ENCODE measurements at places on chromosomes 2 and 18.

GRCh38 chr2:112791693-112792230 is 7.5 kb upstream of the IL1A start:
- DNase-seq: no peak

- DNase-seq: no peak
Measured at GRCh38 chr2:206728277-206729199, 10.3 kb upstream of the DYTN start.

GRCh38 chr2:118611691-118612090 is 235.8 kb downstream of the EN1 start:
- DNase-seq: no peak

DNA sequence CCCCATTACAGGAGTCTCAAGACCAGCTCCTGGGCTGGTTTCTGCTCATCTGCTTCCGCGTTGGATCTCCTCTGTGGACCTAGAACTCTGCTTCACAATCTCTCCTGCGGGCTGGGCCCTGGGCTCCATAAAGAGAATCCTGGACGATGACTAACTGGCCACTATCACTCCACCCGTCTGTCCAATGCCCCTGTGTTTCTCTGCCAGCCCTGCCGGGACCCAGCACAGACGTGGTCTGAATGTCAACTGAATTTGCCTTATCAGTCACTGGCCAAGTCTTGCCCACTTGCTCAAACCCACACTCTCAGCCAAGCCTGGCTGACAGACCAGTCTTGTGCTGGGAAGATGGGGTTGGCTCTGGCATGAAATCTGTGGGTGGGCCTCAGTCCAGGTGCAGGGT is 17.4 kb downstream of the KIF3C start:
- no peak for DNase-seq

DNA sequence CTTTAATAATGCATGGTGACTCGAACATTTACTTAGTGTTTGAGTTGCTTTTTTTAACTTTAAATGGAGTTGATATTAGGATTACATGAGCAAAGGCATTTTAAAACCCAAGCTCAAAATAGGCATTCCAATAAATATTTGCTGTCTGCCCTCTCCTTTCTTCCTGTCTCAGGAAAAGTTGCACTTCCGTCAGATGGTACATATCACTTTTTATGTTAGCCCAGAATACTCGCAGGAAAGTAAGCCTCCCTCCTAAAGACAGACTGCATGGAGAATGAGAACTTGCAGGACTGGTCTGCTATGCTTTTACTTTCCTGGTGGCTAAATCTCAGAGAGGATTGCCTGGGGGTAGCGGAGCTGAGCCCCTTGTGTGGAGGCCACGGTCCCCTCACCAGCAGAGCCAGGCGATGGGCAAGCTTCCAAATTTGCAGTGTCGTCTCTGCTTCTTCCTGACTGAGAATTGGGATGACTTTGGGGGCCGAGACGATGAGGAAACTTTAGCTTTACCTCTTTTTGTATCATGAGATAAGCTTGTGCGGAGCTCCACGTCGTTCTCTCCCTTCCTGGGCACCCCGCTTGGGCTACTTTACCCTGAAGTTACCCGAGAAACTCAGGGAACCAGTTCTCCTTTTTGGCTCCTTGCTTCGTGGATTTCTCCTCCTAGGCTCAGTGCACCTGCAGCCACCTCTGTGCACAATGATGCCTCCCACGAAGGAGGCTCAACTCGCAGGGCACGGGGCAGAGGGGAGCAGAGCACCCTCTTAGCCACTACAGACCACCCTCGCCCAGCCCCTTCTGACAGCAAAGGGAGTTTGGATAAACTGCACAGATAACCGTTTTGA is 223.3 kb downstream of the SH3RF3 start:
- DNase-seq: no peak

GRCh38 chr2:237699870-237700511 is 72.6 kb downstream of the LRRFIP1 start:
- DNase-seq: no peak

- DNase-seq: no peak
Measured at GRCh38 chr2:43019536-43020183, 206.7 kb downstream of the ZFP36L2 start.

DNA sequence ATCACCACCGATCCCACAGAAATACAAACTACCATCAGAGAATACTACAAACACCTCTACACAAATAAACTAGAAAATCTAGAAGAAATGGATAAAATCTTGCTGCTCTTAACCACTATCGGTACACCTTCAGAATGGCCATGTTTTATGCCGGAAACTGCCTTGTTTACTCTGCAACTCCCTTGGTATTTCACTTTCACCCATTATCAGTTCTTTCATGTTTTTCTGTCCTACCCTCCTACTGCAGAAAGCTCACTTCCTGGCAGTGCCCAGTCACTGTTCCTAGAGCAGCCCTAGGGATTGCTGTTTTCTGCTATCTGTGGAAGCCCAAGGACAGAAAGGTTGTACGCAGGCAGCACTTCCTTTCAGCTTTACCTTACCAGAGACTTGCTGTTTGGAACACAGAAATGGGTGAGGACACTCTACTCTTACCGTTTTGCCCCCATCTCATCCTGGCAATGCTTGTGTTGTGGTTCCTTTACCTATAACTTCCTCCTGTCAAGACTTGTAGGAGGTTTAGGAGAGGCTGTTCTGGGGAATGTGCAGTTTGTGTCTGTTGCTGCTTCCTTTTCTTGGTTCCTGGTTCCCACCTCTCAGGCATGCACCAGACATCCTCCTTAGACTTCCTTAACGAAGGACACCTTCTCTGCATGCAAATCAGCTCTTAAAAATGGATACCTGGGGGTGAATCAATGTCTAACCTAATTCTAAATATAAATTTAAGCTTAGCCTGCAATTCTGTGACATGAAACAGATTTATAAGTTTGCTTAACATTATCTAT is 394.4 kb downstream of the SPAG16 start:
- no peak for DNase-seq

GRCh38 chr2:114001937-114002336 is 112.0 kb downstream of the ACTR3 start:
- DNase-seq: no peak

DNA sequence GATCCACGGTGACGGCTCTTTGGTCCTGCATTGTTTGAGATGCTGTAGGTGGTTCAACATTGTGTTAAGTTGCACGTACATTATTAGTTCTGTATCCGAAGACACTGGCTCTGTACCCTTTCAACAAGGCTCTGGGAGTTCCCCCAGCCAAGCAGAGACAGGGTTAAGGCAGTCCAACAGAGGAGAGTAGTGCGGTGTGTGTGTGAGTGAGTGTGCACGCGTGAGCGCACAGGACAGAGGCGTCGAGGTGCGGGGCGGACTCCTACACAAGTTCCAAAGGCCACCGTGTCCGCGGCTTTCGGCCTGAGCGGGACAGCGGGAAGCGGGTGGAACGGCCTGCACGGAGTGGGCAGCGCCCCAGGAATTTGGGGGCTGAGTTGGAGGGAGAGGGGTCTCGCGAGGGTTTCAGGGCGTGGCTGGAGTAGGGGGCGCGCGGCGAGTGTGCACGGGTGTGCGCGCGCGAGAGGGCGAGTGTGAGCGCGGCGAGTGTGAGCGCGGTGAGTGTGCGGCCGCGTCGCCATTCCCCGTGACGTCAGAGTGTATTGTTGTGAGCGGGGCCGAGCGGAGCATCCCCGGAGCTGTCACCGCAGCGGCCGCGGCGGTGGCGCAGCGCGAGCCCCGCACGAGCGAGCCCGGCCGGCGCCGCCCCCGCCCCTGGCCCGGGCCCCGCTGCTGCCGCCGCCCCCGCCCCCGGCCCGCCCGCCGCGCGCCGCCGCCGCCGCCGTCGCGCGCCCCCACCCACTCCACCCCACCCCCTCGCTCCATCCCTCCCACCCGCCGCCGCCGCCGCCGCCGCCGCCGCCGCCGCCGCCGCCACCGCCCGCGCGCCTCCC is at the start of gene ASXL3:
Gene ASXL3 (plus strand): TSS at position 535 of the 833 bp plus-strand sequence. CDS start 413 bp downstream, outside the sequence.
- no peak for DNase-seq

DNA sequence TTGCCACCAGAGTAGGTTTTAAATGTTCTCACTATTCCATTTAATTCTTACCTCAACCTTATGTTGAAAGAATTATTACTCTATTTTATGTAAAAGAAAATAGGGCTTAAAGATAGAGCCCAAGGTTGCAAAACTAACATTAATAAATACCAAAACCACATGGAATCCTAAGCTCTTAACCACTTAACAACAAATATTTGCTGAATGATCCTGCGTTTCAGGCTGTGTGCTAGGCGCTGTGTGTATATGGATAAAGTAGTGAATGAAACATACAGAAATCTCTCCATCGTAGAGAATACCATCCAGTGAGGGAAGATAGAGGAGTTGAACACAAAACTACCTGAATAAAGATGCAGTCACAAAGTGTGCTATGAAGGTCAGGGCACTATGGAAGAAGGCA is 485.1 kb downstream of the THSD7B start:
- DNase-seq: no peak

- DNase-seq: no peak
Measured at GRCh38 chr2:135162377-135162776, 110.3 kb downstream of the RAB3GAP1 start.

- DNase-seq: no peak
Measured at GRCh38 chr2:160051371-160051800, 11.0 kb downstream of the PLA2R1 start.

GRCh38 chr2:241340631-241341163 is 15.4 kb upstream of the FARP2 start:
- no peak for DNase-seq

DNA sequence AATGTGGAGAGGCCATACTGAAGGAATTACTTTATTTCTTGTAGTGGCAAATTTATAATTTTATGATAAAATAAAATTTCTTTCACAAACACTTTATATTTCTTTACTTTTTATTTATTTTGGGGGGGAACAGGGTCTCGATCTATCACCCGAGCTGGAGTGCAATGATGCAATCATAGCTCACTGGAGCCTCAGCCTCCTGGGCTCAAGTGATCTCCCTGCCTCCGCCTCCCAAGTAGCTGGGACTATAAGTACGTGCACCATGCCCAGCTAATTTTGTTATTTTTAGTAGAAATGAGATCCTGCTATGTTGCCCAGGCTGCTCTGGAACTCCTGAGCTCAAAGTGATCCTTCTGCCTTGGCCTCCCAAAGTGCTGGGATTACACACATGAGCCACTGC is 59.6 kb downstream of the SOS1 start:
- DNase-seq: no peak

DNA sequence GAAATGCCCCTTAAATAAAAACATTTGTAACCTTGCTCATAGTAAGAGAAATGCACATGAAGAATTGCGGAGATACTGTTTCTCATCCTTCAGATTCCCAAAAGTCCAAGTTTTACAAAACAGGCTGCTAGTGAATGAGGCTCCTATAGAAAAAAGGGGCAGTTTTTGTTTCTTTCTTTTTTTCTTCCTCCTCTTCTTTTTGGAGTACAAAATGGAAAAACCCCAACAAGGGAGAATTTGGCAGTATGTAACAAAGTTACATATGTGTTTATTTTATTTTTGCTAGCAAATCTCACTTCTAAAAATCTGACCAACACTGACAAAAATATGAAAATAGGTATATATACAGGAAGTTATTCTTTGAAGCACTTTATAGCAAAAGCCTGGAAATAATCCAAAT is 7.1 kb upstream of the BAZ2B start:
- no peak for DNase-seq

DNA sequence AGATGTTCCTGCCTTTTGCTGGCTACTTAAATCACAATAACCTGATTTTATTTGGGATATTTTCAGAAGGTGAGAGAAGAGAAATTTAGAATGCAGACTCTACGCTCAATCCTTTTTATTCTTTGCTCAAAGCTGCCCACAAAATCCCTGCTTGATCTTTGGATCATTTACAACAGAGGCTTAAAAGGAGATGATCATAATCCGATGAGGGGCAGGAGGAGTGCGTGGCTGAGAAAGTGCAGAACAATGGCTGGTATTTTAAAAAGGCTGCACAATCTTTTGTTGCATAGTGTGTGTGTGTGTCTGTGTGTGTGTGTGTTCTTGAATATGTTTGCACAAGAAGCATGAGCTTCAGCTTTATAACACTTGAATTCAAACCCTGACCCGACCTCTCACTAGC is 256.3 kb upstream of the MYT1L start:
- no peak for DNase-seq

DNA sequence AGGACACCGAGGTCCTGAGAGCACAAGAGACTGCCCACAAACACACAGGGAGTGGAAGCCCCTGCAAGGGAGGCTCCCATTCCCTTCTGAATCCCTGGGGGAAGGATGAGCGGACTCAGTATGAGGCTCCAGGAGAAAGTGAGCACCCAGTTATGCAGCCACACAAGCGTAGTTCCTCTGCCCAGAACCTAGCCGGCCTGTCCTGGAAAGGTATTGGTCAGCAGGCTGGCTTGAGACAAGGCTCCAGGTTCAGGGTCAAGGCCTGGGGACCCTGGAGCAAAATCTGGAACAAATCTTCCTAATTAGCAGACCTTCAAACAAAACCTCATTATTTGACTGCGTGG is 1.2 kb upstream of the CAPG start:
- DNase-seq: no peak

GRCh38 chr18:59220784-59221765 is 1.1 kb downstream of the GRP start:
- no peak for DNase-seq

DNA sequence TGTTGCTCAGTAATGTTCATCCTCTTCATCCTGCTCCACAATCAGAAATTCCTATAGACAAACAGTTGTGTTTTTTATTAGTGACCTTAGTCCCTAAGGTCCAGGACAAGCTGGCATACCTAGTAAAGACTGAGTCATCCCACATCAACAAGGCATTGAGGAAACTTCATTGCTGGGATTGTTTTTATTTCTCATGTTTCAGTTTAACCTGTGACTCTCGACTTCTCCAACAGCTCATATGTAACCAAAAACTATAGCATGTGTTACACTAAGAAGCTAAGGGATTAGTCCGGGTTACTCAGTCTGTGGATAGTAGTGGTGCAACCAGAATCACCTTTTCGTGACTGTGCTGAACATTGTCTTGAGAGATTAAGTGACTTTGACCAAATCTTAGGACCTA is 292.1 kb downstream of the RDH14 start:
- DNase-seq: no peak

- DNase-seq: no peak
Measured at GRCh38 chr2:207244971-207245925, 79.5 kb upstream of the KLF7 start.

DNA sequence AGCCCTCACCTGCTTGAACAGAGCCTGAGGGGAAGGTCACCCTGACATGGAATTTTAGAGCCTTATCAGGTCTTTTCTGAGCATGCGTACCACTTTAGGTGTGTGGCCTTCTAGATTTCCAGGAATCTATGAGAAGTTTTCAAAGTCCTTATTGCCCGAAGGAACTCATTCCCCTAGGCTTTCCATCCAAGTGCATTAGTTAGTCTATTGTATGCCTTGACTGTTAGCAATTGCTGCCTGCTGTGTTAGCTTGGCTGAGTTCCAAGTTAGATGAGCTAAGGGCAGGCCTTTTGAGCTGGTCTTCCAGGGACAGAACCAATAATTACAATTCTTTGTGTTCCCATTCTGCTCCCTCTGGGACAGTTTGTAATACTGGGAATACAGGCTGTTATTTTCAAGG is 30.8 kb upstream of the PUM2 start:
- no peak for DNase-seq

Measured in activated CD4-positive, alpha-beta T cell treated with anti-CD3 and anti-CD28 coated beads, Interleukin-2, Interleukin-6, amounts not matched to agents 100 ng/mL and 50 ng/mL, durations not matched to agents 16 hours and 8 hours (primary cell).